ENCODE measurements at places on chromosomes 1 and 21. TPM values are rescaled to one million over a fixed set of nuclear protein-coding genes. Genes with fewer than 3 reads are reported as not detected.

Gene KDF1
- 16.5 TPM for total RNA-seq

Gene HES5
- 1.3 TPM for total RNA-seq

Gene YOD1
- total RNA-seq, result 14.4 TPM

Gene PDE9A
- 1.8 TPM for total RNA-seq

Gene KLHL21
- total RNA-seq, result 26.6 TPM

Gene AADACL4
- not detected for total RNA-seq

Gene C1orf210
- 15.2 TPM for total RNA-seq

Gene PROK1
- total RNA-seq, result 0.20 TPM

Gene SLAMF7
- total RNA-seq, result 6.3 TPM

Gene KRTAP19-8
- not detected for total RNA-seq

Gene FCRL3
- 0.20 TPM for total RNA-seq

Gene HNRNPR
- total RNA-seq, result 96.2 TPM

Gene PADI3
- 3.3 TPM for total RNA-seq

Gene S100A13
- 52.5 TPM for total RNA-seq

Gene TXNDC12
- 32.8 TPM for total RNA-seq

Gene RGSL1
- total RNA-seq, result not detected

Gene PSRC1
- total RNA-seq, result 10.9 TPM

Gene MAN1C1
- total RNA-seq, result 2.6 TPM

Gene TMEM63A
- total RNA-seq, result 23.0 TPM

Gene USH2A
- total RNA-seq, result not detected

Gene KIF26B
- 0.56 TPM for total RNA-seq

Gene ALDH4A1
- total RNA-seq, result 54.8 TPM

Gene SH3D21
- 9.2 TPM for total RNA-seq

Gene TFF1
- not detected for total RNA-seq

Gene GPR37L1
- total RNA-seq, result 0.12 TPM

Gene DNAJC28
- 0.52 TPM for total RNA-seq

Gene HSD3B2
- total RNA-seq, result 0.32 TPM

Gene PGLYRP4
- 14.5 TPM for total RNA-seq

Gene TMEM52
- 0.32 TPM for total RNA-seq

Gene EPHA10
- 0.68 TPM for total RNA-seq

Gene FLVCR1
- total RNA-seq, result 5.0 TPM

Gene SPATA45
- not detected for total RNA-seq

Gene CYB5RL
- 2.9 TPM for total RNA-seq

Gene TEDDM1
- not detected for total RNA-seq

Gene ANGPTL3
- not detected for total RNA-seq

Gene MPL
- 0.48 TPM for total RNA-seq

Gene PDZK1
- not detected for total RNA-seq

Gene DIO1
- total RNA-seq, result not detected

Gene TAL1
- total RNA-seq, result 0.64 TPM

Gene RUSC1
- 40.7 TPM for total RNA-seq

Gene DNMT3L
- not detected for total RNA-seq

Gene MMEL1
- total RNA-seq, result 2.3 TPM

Gene FGR
- 1.3 TPM for total RNA-seq

Gene TNFAIP8L2
- not detected for total RNA-seq

Gene SH2D1B
- total RNA-seq, result 3.4 TPM

Gene PTGS2
- 0.80 TPM for total RNA-seq

Gene ZNF697
- 1.00 TPM for total RNA-seq

Gene MOV10
- total RNA-seq, result 50.2 TPM

Gene FCRLB
- 0.72 TPM for total RNA-seq

Gene CRP
- total RNA-seq, result not detected

Gene C1QC
- 11.7 TPM for total RNA-seq

Gene C1QA
- total RNA-seq, result 10.4 TPM

Gene AMY1A
- total RNA-seq, result not detected

Gene MIXL1
- not detected for total RNA-seq
